ENCODE measurements at places on chromosomes 11 and 22.

GRCh38 chr11:133835593-133836548 lies 9.4 kb downstream of the SPATA19 start:
- no peak for DNase-seq

DNA sequence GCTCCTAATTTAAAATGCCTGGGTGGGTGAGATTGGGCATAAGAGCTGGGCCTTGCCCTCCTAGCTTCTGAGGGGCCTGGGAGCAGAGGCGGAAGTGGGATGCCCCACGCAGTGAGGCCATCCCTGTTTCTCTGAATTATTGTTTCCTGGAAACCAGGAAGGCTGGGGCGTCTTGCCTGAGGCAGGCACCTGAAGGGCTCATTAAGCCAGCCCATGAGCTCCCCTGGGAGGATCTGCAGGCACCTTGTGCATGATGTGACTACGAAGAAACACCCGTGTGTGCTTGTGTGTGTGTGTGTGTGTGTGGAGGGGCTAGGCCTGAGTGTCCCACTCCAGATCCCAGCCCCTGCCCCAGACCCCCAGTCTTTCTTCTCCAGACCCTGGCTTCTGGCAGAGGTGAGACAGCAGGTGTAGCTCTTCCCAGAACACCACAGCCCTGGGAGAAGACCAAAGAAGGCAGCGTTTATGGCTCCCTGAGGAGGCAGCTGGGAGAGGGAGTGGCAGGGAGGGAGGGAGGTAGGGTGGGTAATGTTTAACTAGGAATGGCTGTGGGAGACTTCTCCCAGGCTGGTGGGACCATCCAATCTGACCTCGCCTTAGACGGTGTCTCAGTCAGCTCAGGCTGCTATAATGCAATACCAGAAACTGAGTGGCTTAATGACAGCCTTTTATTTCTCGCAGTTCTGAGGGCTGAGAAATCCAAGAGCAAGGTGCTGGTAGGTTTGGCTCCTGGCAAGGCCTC lies 2.1 kb upstream of the BATF2 start:
- DNase-seq = no peak

DNA sequence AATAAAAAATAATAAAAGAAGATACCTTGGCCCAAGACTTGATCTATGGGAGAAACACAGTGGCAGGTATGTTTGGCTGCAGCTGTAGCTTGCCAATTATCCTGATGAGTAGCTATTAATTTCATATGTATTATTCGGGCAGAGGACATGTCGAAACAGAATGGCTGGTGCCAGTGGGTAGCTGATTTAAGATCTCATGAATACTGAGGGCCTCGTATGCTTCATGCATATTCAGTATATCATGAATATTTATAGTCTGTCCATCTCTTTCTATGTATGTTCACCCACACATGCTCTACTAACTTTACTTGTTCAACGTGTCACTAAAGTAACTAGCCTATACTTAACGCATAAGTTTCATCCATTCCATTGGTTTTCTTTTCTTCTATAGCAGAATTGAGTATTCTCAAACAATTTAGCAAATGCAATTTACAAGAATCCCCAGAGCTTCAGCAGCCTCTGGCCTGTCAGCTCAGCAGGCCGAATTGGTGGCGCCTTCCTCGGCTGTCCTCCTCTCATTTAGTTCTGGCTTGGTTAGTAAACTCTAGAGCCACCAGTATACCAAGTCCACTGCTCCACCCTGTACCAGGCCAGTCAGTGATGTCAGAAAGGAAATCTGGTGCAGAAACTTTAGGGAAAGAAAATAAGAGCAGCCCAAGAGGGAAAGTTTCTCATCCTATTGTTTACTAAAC lies 17.9 kb downstream of the ART5 start:
- no peak for DNase-seq

DNA sequence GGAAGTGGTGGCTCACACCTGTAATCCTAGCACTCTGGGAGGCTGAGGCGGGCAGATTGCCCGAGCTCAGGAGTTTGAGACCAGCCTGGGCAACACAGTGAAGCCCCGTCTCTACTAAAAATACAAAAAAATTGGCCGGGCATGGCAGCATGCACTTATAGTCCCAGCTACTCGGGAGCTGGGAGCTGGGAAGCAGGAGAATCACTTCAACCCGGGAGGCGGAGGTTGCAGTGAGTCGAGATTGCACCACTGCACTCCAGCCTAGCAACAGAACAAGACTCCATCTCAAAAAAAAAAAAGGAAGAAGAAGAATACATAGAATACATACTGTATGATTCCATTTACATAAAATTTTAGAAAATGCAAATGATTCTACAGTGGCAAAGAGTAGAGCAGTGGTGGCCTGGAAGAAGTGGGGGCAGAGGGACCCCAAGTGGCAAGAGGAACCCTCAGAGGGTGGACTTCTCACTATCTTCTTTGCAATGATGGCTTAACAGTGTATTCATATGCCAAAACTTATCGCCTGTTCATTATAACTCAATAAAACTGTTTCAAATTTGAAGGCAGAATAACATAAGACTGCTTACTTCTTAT lies 22.0 kb downstream of the PACSIN2 start:
- DNase-seq = no peak

- no peak for DNase-seq
Observed at GRCh38 chr22:17978027-17978426, 46.3 kb downstream of the MICAL3 start.

DNA sequence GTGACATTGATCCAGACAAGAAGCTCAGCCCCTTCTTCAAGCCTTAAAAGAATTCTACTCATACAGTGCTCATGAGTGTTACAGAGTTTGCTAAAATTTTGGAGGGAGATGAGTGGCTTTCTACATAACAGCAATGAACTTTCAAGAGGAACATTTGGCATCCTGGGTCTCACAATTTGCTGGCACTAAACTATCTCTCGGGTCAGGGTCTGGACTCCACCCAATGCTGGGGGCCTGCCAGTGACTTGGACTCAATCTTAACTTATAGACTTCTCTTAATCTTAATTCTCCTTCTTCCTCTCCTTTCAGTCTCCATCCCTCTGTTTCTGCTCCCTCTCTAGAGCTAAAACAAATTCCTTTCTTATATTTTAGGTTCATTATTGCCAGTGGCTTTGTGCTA lies 317.9 kb downstream of the TMEM135 start:
- no peak for DNase-seq
